ENCODE measurements at places on chromosomes 4 and X.

DNA sequence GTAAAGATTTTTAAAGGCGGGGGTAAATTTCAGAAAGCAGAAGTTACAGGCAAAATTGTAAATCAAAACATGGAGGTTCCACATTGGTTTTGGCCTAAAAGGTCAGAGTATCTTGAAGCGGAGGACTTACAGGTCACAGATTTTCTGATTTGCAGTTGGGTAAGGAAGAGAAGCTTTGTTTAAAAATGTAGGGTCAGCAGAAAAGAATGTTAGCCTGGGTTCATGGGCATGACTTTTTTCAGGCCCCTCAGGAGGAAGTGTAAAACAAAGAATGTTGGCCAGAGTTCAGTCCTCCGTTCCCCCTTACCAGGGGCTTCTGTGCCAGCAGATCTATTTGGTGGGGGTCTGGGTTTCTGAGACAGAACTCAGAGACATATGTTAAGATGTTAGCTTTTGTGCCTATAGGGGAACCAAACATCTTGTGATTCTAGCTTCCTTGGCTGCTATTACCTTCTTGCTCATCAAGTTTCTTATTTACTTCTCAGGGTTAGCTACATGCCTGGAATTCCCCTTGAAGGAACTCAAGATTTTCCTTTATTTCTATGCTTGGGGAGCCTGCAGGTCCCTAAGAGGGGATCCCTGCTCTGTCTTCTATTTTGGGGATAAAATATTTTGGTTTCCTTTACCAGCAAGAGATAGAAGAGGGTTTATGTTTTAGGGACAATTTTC is 160.3 kb downstream of the ANK2 start:
- no peak for DNase-seq

DNA sequence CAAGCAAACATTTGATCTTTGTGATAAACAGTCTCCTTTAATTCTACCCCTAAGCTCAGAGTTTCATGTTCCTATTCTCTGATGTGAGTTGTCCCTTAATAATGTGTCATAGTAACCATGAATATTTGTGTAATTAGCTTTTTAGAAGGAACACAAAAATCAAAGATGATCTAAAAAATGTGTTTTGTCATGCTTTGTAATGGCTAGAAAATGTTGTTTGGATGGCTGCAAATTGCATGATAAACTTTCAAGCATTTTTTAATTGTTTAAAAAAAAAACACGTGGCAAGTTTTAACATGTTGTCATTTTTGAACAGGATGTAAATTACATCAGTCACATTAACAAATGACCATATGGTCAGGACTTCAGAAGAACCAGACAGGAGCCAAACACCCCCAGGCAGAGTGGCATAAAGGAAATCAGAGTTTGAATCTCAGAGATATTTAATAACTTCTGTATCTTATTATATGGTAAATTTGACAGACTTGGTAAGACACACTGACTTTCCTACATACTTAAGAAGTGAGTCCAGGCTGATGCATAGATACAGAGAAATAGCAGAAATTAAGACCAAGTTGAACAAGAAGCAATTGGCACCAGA is 223.9 kb upstream of the VEGFC start:
- DNase-seq = no peak

- no peak for DNase-seq
Measured at GRCh38 chr4:45043911-45044310, 317.6 kb upstream of the GNPDA2 start.

DNA sequence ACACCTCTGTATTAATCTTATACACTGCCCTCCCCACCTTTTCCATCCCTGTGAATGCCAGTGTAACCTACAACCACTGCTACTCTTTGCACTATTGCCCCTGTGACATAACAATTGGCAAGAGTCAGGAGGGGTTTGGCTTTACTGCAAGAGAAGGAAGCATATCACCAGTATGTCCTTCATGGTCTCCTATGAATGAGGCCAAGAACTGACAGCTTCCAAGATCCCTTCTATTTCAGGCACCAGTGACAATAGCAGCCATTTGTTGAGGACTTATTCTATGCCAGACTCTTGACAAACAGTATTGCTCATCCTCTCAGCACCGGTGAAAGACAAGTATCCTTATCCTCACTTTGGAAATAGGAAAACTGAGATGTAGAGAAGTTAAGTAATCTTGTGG is 363.9 kb downstream of the MID1IP1 start:
- DNase-seq = no peak

- DNase-seq = no peak
Measured at GRCh38 chrX:107871136-107871535, 45.5 kb downstream of the MID2 start.

DNA sequence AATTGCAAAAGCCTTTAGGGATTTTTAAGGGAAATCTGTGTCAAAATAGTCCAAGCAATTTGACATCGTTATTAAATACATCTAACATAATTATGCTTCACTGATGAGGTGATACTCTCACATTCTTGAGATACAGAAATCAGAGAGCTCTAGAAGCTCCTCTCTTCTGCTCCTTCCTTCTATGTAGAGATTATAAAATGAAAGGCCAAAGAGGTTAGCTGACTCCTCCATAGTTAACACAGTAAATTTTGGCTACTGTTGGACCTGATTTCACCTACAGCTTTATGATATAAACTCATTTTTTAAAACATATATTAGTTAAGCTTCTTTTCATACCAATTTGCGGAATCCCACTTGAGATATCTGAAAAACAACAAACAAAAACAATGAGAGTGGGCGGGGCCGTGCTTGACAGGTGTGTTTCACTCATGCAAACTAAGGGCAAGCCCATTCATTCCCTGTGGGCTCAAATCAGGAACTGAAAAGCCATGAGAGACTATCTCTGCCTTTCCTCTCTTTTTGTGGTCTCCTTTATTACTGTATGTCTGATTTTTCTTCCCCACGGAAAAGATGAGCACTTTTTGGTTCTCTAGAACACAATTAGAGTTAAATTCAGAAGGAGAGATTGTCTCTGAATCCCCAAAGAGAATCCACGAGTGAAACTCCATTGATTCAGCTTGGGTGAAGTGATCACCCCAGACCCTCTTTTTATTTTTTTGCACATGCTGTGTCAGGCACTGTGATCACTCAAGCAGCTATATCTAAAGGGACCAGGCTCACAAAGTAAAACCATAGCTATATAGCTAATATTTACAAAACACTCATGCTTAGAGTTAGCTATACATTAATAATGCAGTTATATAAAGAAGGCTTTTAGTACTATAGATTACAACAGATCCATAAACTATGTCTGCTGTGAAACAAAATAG is 566.3 kb downstream of the IL15 start:
- no peak for DNase-seq

DNA sequence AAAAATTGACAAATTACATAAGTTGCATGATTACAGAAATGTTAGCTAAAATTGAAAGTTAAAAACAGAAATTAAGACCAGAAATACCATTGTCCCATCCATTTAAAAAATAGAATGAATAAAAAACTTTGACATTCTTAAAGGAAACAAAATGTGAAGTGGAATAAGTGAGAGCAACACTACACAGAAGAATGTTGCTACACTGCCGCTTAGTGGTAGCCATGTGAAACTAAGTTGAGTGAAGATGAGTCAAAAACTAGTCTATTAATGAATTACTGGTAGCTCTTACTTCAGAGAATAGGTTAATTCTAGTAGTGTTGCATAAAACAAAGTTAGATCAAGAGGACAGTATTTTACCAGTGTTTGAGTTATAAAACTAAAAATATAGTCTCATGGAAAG is 571.0 kb upstream of the KLHL4 start:
- DNase-seq = no peak

DNA sequence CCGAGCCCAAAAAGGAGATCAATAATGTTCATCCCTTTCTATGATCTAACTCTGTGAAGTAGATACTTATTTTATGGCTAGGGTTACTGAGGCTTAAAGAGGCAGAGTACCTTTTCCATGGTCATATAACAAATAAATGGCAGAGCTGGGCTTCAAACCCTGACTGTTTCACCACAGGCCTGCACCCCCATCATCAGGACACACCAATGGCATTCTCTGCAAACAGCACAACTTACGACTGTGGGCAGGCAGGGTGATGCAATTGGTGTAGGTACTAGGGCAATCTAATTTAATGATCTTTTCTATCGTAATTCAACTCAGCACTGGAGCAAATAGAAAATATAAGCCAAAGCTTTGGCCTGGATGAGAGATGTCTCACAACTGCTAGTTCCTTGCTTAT is 118.8 kb upstream of the CBR4 start:
- DNase-seq = no peak

DNA sequence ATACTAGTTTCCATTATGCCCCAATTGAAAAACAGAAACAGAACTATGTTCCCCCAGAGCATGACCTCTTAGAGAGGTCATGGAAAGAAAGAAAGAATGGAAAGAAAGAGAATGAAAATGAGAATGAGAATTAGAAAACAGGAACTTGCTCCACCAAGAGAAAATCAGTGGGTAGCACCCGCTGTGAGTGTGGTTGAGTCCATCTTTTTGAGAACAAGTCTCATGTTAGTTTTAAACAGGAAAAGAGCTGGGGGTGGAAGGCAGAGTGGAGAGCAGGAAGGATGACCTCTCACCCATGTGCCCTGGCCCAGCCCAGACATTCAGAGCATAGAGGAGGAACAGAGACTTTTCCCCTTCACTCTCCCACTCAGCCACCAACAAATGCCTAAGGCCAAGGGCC is 4.9 kb downstream of the GSX2 start:
- no peak for DNase-seq

GRCh38 chr4:130479020-130479419 is 1383.1 kb downstream of the C4orf33 start:
- DNase-seq = no peak

- DNase-seq = no peak
Measured at GRCh38 chr4:151797853-151798252, 37.0 kb upstream of the GATB start.

DNA sequence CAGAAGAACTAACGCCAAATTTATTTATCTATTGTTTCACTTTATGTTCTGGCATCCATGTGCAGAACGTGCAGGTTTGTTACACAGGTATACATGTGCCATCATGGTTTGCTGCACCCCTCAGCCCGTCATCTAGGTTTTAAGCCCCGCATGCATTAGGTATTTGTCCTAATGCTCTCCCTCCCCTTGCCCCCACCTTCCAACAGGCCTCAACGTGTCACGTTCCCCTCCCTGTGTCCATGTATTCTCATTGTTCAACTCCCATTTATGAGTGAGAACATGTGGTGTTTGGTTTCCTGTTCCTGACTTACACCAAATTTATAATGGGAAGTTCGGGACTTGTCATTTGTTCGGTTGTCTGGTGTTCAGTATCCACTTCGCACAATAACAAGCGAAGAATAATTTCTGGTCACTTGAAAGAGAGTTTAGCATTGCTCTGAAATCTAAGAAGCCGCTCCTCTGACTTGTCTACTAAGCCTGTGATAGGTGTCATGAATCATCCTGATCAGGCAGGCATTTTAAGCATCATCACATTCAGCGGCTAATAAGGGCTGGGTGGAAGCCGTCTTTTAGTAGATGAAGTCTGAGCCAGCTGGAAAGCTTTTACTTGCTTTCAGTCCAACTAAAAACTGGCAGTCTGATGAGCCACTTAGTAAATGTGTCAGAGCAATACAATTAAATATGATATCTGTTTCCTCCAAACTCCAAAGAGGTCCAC is 1065.7 kb upstream of the PABPC4L start:
- no peak for DNase-seq

GRCh38 chr4:170687751-170688150 is 598.0 kb upstream of the AADAT start:
- no peak for DNase-seq

GRCh38 chr4:86595426-86595805 is 1.3 kb downstream of the PTPN13 start:
- no peak for DNase-seq

GRCh38 chr4:20764366-20764992 is 64.2 kb downstream of the PACRGL start:
- DNase-seq = no peak

GRCh38 chrX:39439906-39440798 is 638.9 kb downstream of the MID1IP1 start:
- DNase-seq = peak; percentile 37

DNA sequence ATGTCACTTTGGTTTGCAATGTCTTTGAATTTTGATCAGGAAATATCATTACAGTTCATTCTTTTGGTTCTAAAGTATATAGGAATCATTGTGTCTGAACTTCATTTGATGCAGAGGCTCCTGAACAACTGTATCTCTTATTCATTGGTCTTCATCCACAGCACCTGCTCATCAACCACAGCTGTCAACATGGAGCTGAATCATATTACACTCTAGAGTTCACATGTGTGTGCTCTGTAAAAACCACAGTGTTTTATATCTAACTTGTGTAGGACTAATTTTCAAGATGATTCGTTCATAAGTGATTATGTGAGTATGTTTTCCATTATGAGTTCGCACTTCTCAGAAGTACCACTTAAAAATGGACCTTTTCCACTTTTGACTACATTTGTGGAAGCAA is 643.3 kb upstream of the FAM241A start:
- DNase-seq = no peak

DNA sequence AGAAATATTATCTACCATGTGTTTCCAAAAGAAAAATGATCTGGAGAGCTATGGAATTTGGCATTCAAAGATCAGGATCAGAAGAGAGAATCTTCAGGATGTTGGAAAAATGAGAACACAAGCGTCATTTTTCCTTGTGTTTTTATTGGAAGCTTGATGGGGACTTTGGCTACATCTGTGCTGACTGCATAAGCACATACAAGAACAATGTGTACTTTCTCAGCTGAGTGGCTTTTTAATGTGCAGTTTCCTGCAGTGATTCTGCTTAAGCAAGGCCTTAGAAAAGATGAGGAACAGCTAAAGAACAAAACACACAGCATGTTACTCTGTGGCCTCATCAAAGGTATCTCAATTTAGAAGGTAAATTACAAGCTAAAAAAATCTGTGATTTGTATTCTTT is 1039.9 kb downstream of the GLUD2 start:
- no peak for DNase-seq

DNA sequence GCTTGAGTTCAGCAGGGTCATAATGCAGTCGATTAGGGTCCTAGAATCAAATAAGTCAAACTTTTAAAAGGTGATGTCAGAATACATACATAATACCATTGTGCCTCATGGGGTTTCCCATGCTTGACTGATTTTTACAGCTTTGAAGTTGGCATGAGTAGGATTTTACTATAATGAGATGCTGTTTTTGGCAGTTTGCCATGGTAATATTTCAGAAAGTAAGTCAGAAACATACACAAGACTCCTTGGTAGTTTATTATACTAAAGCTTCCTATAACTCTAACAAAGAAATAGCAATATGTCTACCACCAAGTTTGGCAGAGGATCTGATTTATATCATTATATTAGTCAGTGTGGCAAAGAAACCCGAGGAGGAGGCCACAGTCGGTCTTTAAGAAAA is 45.2 kb downstream of the PHKA2 start:
- no peak for DNase-seq

GRCh38 chr4:78749258-78749971 is 26.7 kb upstream of the BMP2K start:
- no peak for DNase-seq

DNA sequence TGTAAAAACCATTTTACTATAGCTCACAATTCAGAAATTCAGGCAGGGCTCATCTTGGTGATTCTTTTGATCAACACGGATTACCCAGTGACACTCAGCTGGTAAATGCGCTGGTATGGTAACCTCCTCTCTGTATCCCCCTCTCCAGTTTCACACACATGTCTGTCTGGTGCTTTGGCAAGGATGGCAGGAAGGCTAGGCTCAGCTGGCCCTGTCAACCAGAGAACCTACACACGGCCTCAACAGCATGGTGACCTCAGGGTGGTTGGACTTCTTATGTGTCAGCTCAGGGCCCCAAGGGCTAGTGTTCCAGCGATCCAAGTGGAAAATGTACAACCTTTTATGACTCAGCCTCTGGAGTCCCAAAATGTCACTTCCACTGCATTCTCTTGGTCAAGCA is 55.7 kb upstream of the EOLA2 start:
- DNase-seq = no peak

Data from CD4-positive, alpha-beta T cell treated with Interleukin-4 for 4 hours (primary cell).